HCEC 1CT (cell line): ENCODE measurements at places on chromosomes 6 and 20.

GRCh38 chr6:114588726-114589125, 245.9 kb upstream of the HS3ST5 start:
- no peak for DNase-seq

DNA sequence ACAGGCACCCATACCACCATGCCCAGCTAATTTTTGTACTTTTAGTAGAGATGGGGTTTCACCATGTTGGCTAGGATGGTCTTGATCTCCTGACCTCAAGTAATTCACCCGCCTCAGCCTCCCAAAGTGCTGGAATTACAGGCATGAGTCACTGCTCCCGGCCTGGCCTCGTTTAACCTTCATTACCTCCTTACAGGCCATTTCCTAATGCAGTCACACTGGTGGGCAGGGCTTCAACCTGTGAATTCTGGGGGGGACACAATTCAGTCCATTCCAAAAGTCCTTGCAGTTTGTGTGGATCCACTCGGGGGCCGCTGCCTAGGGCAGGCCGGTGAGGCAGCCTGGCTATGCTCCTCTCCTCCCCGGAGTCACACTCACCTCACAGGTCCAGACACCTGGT, 112.4 kb upstream of the SNX9 start:
- DNase-seq, result peak; percentile 55

DNA sequence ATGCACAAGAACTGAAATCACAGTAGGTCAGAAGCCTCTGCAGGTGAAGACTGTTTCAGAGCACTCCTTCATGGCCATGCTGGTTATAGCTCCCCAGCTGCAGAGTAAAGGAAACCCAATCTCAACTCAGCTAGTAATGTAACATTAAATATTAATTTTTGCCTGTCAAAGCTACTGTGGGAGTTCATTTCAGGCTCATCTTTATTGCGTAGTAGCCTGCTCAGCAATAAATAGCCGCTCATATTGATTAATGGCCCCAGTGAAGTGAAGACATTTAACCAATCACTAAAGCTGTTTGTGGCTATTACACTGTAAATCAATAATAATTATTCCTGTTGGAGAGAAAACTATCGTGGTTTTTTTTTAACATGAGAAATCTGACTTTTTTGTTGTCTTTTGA, 101.7 kb downstream of the FRK start:
- DNase-seq, result no peak

DNA sequence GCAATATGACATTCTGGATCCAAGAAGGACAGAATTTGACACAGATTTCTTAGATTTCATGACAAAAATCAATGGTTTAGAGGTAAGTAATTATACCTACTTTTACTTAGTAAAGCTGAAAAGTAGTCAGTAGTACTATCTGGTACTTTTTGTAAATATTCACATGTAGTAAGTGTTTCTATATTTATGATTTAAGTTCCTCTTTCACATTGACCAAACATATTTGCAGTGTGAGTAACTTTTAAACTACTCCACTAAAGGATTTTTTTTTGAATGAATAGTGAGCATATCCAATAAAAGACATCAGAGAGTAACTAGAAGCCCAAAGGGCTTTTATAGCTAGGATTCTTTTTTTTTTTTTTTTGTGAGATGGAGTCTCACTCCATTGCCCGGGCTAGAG, 60.8 kb downstream of the DNAH8 start:
- no peak for DNase-seq

DNA sequence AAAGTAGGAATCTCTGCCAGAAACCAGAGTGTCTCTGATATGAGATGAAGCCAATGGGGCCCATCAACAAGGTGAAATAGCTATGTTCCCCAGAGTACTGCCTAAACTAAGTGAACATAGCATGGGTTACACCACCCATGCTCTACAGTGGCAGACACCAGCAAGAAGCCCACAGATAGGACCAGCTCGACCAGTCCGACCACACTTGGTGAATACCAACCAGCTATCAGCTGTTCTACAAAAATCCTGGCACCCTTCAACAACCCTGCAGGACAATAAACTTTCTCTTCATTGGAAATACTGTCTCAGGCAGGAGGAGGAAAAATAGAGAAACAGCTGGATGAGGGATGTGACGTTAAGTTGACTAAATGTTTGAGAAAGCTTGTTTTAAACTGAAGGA, 311.4 kb downstream of the EPM2A start:
- DNase-seq, result no peak

DNA sequence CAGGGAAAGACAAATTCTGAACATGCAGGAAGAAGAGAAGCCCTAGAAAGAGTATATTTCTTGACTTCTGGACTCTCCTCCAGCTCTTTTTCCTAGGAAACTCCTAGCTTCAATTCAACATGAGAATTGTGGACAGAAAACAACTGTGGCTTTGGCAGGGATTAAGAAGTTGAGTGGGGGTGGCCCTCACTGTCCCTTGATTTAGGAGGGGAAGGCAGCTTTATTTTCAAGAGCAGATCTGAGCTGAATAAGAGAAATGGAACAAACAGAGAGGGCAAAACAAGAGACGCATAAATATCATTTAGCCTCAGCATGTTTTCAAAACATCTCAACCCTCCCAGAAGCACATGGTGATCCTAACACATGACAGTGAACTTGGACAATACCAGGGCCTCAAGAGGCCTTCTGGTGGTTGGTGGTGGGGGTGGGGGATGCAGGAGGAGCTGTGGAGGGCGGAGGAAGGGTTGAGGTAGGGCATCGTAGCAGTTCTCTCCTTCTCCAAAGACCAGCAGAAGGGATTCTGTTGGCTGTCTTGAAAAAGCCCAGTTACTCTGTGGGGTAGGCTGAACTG, 21.1 kb upstream of the TAGAP start:
- no peak for DNase-seq

- no peak for DNase-seq
Observed at GRCh38 chr6:89555806-89556205, 82.7 kb downstream of the LYRM2 start.

- DNase-seq, result no peak
Observed at GRCh38 chr6:148868901-148869300, 122.1 kb downstream of the UST start.

DNA sequence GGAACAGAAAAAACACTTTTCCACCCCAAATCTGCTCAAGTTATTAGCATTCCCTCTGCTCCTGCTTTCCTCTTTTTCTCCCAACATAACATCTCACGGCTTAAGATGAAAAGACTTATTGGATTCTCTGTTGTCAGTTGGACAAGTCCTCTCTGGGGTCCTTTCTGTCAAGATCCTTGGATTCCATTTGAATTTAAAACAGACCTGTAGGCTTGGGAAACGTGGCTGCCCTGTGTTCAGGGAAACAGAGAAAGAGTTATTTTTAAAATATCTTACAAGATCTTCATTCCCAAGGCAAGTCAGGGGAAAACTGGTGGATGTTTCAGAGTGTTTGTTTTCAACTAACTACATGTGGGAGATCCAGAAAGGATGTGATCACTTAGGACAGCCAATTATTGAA, 322.9 kb downstream of the SAMD5 start:
- DNase-seq, result no peak

- DNase-seq, result no peak
Observed at GRCh38 chr6:103313432-103313831, 1546.3 kb downstream of the HACE1 start.

- DNase-seq, result no peak
Observed at GRCh38 chr20:49507741-49508434, 25.4 kb upstream of the KCNB1 start.

- no peak for DNase-seq
Observed at GRCh38 chr6:21103626-21104224, 489.8 kb upstream of the SOX4 start.

DNA sequence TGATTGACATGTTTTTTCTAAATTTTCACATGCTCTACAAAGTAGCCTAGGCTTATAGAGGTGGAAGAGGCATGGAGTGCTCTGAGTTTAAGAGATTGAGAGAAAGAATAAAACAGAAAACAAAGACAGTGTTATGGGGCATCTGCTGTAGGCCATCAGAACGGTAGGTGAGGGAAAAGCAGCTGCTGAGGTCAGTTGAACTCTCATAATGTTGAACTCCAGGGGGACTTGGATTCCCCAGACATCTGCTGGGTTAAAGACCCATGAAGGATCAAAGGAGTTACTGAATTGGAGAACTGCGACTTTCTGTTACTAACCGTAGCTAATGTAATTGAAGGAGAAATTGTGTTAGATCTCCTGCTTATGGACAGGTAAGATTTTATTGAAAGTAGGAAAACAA, 333.9 kb downstream of the TFAP2B start:
- DNase-seq, result no peak

DNA sequence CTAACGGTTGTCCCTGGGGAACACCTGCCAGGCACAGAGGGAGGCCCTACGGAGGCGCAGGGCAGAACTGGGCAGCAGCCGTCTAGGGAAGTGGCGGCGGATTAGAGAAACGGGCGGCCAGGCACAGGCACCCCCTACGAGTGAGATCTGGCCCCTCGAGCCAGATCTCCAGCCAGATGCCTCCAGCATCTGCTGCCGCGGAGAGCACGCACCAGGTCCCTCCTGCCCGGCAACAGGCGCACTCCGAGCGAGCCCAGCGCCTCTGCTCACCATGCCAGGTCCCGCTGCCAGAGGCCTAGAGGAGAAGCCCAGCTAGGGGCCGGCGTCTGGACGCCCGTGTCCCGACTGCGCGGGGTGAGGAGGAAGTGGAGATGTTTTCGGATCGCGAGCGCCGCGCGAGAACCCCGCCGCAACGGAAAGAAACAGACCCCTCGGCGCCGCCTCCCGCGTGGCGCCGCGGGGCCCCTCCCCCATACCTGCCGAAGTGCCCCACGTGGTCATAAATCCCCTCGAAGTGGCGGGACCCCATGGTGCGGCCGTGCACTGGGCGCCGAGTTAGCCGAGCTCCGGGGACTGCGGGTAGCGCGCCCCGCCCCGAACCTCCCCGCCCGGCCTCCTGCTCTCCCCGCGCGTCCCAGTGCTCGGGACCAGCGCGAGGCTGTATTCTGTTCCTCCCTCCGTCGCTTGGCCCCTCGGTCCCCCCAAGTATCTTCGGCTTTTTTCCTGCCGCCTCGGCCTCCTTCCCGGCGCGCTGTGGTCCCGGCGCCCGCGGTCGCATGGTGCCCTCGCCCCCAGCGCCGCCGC, at the start of gene SLC22A16:
Gene SLC22A16, minus strand, starts transcription at position 568 of the 804 bp plus-strand sequence. Its CDS starts 39 bp downstream, at position 529.
- no peak for DNase-seq

DNA sequence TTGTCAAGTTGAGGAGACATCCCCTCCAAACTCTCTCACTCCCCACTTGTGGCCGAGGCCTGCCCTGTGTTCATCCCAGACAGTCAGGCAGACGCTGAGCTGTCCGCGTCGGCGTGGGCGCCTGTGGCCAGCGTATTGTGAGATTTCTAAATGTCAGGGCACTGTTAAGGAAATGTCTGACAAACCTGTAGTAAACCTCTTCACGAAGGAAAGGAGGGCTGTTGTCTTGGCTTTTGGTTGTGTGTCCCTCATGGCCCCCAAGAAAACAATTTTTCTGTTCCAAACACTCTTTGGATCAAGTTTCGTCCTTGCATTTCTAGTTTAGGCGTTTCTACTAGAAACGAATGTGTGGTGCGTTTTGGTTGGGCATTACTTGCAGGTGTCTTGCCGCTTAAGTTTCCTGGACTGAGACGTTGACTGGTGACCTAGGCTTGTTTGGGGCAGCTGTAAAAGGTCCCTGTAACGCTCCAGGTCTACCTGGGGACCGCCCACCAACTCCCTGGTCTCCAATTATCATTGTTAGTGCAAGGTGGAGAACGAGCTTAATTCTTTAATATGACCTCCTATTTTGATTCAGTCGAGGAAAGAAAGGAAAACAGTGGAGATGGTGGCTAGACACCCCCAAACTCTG, 8.7 kb upstream of the POU3F2 start:
- DNase-seq, result no peak

- DNase-seq, result no peak
Observed at GRCh38 chr20:8662433-8662954, 406.4 kb upstream of the PLCB4 start.

DNA sequence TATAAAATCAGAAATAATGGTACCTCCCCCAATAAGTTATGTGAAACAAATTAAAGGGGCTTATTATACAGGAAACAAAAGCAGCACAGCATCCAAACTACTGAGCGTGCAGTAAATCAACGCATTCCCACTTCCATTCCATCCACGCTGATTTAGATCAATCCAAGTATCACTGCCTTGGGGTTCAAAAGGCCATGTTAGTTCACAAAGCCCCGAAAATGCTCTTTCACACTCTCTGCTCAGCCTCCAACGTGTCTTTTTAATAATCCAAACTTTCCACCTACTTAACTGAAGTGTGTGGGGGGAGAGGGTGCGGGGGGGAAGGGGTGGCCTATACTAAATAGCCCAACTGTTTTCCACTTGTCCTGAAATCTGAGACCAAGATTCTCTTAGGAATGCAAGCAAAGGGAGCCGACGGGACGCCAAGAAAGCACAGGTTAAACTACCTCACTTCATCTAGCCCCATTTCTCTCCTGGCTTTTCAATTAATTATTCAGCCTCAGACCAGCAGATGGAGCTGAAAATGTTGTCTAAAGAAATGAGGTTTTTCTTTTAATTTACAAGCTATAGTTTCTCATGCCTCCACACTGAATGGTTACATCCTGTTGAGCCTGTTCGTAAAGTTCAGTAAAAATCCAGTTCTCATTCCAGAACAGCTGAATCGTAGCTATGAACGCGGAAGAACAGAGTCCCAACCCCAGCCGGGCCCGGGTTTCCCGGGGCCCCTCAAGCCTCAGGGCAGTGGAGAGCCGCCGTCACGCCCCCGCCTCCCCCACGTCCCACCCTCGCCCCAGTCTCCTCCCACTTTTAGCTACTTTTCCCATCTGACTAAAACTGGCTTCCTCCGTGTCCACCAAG, 1.0 kb upstream of the NXT1 start:
- DNase-seq, result no peak

- DNase-seq, result no peak
Observed at GRCh38 chr6:109304284-109305015, 77.8 kb downstream of the CD164 start.

DNA sequence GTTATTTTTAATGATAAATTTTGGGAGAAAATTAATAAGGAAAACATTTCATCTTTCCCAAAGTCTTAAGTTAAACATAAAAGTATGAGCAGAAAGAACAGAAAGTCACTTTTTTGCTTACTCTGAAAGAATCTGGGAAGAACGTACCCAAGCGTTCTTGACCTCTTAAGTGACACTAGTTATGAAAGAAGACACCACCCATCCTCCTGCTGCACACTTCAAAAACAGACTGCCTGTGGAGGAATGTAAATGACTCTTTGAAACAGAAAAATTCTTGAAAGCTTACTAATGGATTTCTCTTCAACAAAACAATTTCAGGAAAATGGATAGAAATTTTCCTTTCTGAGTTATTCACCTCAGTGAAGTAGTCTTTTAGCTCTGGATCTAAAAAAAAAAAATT, 227.7 kb downstream of the MEI4 start:
- DNase-seq, result no peak

DNA sequence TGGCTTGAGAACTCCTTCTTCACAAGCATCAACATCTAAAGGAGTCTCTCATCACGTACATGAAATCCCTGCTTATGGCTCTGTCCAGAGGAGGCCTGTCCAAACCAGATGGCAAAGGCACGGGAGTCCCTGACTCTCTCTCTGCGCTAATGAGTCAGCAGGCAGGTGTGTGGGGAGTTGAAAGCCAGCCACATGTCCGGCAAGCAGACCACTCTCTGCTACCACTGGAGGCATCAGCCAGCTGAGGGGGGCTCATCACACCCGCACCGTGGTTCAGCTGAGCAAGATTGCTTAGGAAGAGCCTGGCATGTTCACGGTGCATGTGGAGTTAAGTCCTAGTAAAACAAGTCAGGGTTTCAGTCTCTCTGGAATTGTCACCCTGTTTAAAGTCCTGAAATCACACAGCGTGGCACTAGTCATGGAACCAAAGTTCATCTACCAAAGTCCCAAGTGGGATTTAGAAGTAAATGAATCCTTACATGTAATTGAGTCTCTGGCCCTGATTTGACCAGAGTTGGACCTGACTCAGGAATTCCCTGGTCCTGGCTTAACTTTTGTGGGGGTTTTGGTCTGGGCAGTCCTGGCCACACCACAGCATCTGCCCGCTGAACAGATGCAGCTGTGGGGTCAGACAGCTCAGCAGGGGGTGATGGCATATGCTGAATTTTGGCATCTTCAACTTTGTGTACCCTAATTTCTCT, 155.2 kb upstream of the RIN2 start:
- no peak for DNase-seq
